Naive thymus-derived CD8-positive, alpha-beta T cell (primary cell): ENCODE measurements at places on chromosomes 1 and 21.

- DNase-seq, result no peak
These were observed 3.0 kb downstream of the RWDD3 start for GRCh38 chr1:95236784-95237575.

DNA sequence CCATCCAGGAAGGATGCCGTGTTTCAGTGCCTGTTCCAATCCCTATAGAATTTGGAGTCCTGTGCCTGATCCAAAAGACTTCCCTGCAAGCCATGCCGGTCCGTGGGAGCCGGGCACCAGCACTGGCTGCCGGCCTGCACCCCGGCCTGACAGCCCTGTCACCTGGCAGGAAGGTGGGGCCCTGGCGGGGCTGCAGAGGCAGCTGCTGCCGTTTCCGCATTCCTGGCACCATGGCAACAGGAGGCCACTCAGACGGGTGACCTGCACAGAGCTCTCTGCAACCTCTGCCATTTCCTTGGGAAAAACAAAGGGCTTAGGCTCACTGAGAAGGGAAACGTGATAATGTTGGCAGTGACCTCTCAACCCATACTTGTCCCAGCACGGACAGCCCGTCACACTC is 63.2 kb upstream of the TMEM51 start:
- DNase-seq, result no peak

DNA sequence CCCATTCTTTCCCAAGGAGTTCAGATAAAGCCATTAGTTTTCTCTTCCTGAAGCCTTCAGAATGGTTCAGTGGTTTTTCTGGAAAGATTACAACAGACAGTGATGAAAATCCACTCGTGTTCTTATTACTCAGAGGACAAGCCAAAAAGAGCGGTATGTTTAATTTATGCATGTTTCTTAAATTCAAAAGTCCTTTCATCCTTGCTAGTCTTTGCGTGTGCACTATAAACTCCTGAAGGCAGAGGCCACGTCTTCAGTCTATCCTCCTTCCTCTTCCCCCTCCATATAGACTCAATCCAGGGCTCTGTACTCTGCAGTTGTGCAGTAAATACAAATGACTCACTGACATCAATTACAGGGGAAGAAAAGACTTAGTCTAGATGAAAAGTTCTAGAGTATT is 409.2 kb upstream of the PLXNA2 start:
- DNase-seq, result no peak

GRCh38 chr1:230306169-230306568 is 120.0 kb downstream of the PGBD5 start:
- no peak for DNase-seq

DNA sequence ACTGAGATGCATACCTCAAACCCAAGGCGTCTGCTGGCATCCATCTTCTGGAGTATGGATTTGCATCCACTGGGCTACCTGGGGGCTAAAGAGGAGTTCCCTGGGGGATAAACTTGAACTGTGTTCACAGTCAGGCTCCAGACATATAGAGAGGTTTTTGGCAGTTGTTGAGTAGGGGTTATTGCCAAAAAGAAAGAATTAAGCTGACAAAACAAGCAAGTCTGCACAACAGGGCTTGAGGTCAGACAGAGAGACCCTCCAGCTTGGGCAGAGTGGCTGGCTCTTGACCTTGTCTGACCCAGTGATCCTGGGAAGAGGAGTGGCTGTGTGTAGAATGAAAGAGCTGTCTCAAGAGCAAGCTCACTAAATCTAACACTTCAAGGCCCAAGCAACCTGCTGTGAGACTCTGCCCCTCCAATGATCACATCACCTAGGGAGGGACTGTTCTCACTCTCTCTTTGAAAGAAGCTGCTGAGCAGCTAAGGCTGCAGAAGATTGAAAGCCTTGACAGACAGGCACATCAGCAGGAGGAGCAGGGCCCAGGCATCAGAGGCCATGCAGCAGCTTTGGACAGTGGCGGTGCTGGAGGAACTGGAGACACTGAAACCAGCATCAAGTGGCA is 61.5 kb downstream of the SYT2 start:
- no peak for DNase-seq

DNA sequence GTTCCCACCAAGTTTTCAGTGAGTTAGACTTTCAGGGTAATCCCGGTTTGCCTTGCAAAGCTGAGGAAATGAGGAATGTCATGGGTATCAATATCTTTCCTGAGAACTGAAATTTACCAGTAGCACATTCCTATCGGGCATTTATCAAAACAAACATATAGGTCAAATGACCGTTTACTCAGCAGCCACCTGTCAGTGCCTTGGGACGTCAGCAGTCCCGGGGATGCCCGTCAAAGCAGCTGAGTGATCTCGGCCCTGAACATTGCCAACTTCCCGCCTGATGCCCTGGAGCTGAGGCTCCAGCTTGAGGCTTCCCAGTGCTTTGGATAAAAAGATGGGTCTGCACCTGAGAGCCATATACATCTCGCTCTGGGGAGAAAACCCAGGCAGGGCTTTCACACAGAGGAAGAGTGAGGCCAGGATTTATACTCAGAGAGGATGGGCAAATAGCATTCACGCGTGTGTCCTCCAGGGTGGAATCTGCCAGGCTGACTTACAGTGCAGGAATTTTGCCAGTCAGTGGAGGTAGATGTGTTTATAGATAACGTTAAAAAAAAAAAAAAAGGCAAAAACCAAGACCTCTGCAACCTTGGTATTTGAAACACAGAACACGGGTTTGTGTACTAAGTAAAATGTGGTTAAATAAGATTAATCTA is 435.7 kb upstream of the VAMP3 start:
- DNase-seq, result no peak

GRCh38 chr1:25017436-25018109 is 87.5 kb upstream of the RUNX3 start:
- DNase-seq, result no peak

GRCh38 chr1:245583081-245583480 is 428.3 kb downstream of the KIF26B start:
- no peak for DNase-seq

DNA sequence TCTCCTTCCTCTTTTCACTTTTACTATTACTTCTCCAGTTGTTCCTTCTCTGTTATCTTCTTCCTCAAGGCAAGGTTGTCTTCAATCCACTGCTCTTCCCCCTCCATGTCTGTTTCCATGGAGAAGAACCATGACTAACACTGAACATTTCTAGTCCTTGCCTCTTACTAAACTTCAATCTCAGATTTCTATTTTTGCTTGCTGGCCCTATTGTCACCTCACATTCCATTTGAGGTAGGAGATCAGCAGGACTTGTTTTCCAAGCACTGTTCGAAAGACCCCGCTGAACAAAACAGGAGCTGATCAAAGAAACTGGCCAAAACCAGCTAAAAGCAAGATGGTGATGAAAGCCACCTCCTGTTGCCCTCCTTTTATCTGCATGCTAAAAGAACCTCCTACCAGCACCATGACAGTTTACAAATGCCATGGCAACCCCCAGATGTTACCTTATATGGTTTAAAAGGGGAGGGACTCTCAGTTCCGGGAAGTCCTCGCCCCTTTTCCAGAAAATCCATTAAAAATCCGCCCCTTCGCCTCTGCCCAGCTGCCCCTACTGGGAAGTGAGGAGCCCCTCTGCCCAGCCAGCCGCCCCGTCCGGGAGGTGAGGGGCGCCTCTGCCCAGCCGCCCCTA is 22.6 kb downstream of the GON4L start:
- no peak for DNase-seq

- no peak for DNase-seq
These were observed 19.1 kb downstream of the DIP2A start for GRCh38 chr21:46477765-46478164.

- DNase-seq, result no peak
These were observed 16.0 kb upstream of the XCL1 start for GRCh38 chr1:168560370-168560769.

DNA sequence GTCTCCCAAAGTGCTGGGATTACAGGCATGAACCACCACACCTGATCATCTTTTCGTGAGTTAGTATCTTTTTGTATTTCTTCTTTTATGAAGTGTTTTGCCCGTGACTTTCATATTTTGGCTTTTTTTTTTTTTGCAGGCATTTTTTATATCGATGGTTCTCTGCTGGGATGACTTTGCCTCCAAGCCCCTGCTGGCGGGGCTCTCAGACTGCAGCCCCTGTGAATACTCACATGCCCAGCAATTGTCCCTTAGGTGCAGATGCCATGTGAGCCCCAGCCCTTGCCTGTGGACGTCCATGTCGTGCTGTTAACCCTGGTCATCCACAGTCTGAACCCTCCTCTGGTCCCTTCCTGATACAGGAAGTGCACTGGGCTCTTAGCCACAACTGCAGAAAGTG is 21.7 kb downstream of the CRYAA start:
- no peak for DNase-seq

- DNase-seq, result no peak
These were observed 166.2 kb downstream of the TOMM20 start for GRCh38 chr1:234962340-234962989.

DNA sequence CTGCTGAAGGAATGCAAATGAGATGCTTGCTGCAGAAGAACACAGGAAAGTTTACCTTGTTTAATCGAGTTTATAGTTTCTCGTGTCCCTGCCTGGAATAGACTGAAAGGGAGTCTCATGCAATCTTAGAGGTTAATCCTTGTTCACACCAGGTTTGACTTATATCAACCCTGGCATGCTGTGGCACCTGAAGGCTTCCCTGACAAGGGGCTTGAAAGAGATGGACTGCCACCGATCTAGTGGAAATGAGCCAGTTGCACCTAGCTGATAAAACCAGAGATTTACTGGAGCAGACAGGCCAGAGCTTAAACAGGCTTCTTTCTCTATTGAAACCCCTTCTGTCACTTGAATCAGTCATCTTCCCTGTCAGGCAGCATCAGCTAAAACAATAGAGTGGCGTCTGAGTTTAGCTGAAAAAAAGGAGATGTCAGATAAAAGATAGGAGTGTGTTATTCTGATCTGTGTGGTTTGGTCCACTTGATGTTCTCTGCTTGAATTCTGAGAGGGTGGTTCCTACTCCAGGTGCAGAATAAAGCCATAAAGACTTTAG is 349.7 kb downstream of the RWDD3 start:
- no peak for DNase-seq

- DNase-seq, result no peak
These were observed 110.5 kb downstream of the NGF start for GRCh38 chr1:115227346-115228082.

DNA sequence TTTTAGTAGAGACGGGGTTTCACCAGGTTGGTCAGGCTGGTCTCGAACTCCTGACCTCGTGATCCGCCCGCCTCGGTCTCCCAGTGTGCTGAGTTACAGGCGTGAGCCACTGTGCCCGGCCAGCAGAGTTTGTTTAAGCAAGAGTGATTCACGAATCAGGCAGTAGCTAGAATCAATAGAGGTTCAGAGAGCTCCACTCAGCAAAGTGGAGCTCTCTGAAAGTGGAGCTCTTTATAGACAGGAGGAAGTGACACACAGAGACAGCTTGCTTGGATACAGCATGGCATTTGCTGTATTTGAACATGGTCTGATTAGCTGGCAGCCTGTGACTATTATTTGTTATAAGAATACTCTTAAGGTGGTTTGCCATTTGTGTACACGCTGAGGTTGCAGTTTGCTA is 27.1 kb upstream of the CD34 start:
- no peak for DNase-seq

GRCh38 chr1:161997152-161997551 is 26.5 kb downstream of the OLFML2B start:
- DNase-seq, result no peak

DNA sequence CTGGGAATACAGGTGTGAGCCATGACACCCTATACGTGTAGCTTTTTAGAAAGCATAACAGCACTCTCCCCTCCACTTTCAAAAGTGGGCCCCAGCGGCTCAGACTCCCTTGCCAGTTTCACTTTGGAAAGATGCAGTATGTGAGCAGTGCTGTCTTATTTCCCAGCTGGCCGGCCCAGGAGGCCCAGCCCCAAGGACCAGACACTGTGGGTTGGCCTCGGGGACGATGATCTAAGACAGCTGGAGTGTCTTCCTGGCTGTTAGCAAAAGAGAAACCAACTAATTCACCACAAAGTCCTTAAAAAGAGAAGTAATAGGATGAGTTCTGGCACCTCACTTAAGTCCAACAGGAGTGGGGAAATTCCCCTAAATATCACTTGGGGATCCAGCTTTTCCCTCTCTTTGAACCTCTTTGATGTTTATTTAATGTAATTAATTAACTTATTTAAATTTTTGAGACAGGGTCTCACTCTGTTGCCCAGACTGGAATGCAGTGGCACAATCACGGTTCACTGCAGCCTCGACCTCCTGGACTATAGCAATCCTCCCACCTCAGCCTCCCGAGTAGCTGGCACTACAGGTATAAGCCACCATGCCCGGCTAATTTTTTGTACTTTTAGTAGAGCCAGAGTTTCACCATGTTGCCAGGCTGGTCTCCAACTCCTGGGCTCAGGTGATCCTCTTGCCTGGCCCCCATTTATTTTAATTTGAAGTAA is 17.6 kb upstream of the CLIC4 start:
- DNase-seq, result no peak

DNA sequence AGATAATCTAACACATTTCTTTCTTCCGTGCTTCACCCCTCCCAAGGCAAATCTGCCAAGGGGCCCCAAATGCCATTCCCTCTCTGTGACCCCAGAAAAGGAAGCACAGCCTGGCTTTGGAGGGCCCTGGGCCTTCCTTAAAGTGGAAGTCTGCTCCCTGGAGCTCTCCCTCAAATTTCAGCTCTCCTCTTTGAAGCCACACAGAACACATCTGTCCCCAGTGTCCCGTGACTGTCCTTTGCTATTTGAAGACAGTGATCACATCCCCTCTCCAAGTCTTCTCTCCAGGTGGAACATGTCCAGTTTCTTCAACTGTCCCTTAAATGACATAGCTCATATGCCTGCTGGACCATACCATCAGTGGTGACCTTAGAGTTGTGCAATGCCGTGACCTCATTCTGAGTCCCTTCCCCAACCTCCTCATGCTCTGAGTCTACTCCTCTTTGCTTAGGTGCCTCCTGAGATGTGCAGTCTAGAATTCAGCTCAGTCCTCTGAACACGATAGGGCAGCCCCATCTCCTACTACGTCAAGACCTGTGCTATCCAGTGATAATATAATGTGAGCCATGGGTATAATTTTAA is 18.4 kb upstream of the FOXO6 start:
- DNase-seq, result no peak

- no peak for DNase-seq
These were observed 4.1 kb upstream of the GABRD start for GRCh38 chr1:2014741-2015735.

DNA sequence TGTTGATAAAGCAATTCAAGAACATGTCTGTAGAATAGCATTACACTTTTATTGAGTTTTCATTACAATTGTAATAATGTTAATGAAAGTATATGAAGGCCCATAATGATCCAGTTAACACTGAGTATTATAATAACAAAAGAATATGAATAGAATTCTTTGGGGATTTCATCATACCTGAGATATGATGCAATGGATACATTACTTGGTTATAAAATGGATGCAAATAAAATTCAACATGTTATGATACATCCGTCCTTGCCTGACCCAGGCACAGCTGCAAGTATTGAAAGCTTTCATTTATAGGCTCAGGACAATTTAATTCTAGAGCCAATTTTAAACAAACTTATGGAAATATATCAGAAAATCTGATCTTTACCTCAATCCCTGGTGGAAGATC is 8.2 kb upstream of the KCNA3 start:
- no peak for DNase-seq

GRCh38 chr1:64052777-64053176 is 150.6 kb upstream of the UBE2U start:
- no peak for DNase-seq
